ENCODE measurements at places on chromosomes 1 and 21.

DNA sequence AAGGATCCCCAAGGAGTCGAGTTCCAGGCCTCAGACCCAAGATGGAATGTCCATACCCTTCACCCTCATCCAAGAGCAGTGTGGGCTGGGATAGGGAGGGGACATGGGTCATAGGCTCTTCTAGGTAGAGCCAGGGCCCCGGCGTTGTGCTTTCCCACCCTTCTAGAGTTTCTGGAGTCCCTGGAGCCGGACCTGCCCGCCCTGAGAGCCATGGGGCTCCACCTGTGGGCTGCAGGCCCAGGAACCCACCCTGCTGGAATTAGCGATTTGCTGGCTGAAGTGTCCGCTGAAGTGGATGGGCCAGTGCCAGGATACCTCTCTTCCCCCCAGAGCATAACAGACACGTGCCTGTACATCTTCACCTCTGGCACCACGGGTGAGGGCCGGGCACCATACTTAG, 1.1 kb downstream of the SLC27A3 start:
- DNase-seq = no peak

DNA sequence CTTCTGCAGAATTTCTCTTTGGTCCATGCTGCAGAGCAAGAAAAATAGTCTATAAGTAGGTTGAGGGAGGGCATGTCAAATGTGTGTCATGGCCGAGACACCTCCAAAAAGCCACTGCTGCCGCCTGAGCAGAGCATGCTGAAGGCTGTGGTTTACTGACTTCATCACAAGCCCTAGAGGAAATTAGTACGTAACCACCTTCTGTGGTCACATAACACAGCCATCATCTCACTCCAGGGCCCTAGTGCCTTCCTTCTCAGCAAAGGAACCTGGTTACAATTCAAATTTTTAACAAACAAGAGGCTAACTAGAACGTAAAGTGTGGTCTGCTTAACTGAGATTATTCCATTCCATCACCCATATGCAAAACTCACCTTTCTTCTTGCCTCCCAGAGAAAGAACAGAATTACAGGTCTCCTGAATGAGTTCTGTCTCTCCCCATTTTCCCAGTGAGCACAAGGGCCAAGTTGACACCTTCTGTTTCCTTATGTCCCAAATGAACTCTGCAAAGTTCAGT, at the start of gene PTPN22:
PTPN22 (minus strand) TSS at position 116 of the 517 bp plus-strand sequence.
- no peak for DNase-seq

GRCh38 chr1:38331496-38332210, 285.1 kb upstream of the POU3F1 start:
- no peak for DNase-seq

DNA sequence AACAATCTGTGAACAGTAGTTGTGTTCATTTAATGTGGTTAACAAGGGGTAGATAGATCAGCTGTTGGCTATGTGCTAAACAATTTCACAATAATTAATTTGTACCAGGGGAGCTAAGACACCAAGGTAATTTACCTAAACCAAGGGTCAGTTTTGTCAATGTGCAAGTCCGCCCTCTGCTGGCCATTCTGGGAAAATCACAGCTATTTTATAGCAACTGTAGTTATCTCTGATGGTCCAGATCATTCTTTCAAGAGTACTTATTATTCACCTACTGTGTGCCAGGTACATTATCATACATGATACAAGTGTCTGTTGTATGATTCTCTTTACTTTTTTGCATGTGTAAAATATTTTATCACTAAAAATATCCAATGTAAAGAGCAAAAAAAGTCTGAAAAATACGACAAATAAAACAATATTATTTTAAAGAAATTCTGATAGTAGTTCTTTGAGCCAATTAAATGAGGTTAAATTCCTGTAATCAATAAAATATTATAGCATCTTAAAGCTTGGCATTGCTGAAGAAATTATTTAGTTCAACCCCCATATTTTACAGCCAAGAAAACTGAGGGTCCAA, 312.3 kb upstream of the FAM78B start:
- peak; percentile 69 for DNase-seq

DNA sequence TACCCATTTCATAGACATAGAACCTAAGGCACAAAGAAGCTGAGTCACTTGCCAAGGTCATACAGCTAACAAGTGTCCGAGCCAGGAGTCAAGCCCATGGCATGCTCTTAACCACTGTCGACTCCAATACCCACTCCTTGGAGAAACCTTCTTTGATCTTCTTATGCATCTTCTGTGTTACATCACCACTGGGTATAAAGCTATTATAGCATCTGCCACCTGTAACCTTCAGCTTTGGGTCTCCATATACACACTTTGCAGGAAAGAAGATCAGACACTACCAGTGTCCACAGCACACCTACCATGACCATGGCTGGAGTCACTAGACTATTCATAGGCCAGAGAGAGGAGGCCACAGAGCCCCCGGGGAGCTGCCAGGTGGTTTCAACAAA, 29.1 kb downstream of the GPA33 start:
- no peak for DNase-seq

- no peak for DNase-seq
Observed at GRCh38 chr1:248613742-248614141, 16.2 kb upstream of the OR2T10 start.

DNA sequence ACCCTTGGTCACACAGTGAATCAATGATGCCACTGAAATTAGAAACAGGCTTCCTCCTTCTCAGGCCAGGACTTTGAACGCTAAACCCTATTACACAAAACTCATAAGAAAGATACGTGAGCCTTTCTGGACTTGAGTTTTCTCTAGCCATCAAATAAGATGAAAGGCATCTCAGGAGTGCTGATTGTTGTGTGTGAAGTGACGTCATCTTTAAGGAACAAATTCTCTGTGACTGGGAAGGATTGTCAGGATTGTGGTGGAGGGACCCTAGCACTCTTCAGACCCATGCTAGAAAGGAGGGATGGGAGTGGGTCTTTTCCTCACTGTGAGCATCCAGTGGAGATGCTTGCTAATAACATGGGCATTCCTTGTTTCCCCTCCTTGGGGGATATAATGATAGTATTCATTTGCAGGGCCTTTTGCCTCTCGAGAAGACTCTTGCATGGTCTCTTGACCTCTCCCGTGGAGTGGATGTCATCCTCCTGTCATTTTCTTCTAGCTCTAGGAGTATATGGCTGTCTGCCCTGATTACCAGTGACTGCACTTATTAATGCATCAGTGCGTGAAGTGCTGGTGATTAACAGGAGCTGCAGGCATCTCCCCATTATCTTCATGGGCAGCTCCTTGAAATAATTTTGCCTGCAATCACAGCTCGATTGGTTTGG, 39.9 kb downstream of the SPATA46 start:
- DNase-seq = no peak

DNA sequence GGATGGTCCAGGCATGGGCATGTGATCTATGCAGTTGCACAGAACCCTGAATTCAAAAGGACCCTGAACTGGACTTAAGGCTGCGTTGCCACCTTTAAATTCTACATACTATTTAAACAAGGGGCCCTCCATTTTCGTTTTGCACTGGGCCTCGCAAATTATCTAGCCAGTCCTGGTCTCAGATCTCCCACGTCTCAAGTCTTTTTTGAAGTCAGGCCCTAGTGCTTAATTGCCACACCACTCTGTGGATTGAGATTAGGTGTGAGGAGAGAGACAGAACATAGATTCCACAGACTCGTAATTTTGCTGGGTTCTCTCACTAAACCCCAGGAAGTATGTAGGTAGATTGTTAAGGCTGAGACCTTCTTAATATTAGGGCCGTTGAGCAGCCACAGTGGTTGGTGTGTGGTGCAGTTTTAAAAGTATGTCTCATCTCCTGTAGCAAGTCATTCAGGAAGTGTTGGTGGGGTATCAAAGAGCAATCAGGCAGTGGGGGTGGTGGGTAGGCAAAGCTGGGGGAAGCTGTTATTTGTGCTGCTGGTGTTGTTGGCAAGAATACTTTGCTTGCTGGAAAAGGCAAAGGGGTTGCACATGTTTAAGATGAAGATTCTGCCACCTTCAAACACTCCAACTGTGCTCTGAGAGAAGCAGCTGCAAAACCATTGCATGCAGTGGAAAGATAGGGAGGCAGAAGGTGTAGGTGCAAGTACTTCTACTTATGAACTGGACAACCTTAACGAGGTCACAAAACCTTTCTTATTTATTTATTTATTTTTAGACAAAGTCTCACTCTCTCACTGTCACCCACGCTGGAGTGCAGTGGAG, 11.2 kb downstream of the CD84 start:
- DNase-seq = no peak

Measured in glutamatergic neuron (in vitro differentiated cells).